ENCODE measurements at places on chromosomes 2 and 18.

- DNase-seq: no peak
Measured at GRCh38 chr2:143205106-143205764, 76.0 kb downstream of the ARHGAP15 start.

- no peak for DNase-seq
Measured at GRCh38 chr2:14422426-14422825, 210.1 kb upstream of the LRATD1 start.

GRCh38 chr2:157419031-157419575, 24.8 kb downstream of the CYTIP start:
- no peak for DNase-seq

DNA sequence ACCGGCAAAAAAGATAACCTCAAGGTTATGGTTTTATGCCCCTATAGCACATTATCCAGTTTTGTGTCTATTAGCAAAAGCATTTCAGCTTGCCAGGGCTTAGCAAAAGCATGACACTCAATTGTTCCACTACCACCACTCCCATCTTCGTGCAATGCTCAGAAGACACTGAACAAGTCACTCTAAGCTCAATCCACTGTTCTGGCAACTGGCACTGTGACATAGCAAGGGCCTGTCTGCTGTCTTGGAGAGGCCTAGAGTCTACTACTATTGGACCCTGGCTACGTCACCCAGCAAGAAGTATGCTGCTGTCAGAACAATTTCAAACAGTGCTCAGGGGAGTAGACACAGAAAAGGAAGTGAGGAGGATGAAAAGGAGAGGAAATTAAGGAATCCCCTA, 103.5 kb upstream of the PPP1CB start:
- no peak for DNase-seq

GRCh38 chr2:197838036-197838435, 33.6 kb downstream of the PLCL1 start:
- no peak for DNase-seq

GRCh38 chr2:137535897-137536296, 428.4 kb upstream of the HNMT start:
- DNase-seq: no peak

- peak; percentile 31 for DNase-seq
Measured at GRCh38 chr2:200863782-200864175, 679 bp downstream of the CLK1 start.

DNA sequence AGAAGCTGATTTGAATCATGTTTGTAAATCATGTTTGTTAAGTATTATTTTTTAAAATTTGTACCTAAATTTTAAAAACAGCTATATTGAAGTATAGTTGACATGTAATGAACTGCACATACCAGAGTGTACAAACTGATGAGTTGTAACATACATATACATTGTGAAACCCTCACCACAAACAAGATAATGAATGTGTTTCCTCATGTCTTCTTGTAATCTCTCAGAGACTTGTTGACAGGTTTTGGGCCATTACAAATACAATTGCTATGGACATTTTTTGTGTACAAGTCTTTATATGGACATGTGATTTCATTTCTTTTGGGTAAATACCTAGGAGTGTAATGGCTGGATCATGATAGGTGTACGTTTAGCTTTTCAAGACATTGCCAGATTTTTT, 21.5 kb downstream of the WDR43 start:
- DNase-seq: no peak

GRCh38 chr2:37554155-37554510, 117.3 kb downstream of the CDC42EP3 start:
- no peak for DNase-seq

DNA sequence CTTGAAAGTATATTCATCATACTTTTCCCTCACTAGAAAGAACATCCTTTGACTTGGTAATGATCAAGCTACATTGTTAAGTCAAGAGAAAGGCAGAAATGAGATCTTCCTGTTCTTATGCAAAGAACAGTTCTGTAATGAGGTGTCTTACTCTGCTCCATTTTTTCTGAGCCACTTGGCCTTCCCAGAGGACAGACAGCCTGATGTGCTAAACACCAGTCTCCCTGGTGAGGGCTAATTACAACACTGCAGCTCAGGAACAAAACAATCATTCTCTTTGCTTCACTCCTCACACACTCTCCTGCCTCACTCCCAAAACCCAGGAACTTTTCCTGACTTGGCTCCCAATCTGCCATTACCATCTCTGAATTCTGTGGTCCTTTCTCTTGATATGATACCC, 25.6 kb downstream of the TACR1 start:
- no peak for DNase-seq

All from body of pancreas (tissue), 4 donors.